CD4-positive, alpha-beta T cell (primary cell): ENCODE measurements at places on chromosomes 12 and 14.
A peak's percentile ranks its signal among the peaks of the same experiment; 100 is the strongest.

GRCh38 chr14:77862154-77862786, 62.4 kb downstream of the ADCK1 start:
- peak; percentile 73 for DNase-seq

DNA sequence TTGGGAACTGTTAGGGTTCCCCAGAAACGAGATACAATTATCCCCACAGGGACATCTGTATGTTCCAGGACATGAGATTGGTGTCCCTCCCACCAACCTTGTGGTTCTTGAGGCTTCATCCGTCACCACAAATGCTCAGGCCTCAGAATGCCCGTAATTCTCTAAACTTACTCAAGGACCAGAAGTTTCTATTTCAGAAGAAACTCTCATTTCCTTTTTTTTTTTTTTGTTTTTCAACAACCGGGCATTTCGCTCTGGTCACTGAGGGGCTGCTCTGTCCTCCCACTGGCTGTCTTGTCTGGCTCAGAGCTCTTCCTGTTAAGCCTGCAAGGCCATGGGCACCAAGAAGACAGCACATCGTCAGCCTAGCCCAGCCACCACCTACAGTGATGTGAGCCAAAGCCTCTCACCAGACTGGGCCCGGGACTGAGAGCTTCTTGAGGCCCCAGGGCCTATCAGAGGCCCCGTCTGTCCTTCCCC, 36.2 kb downstream of the VDR start:
- DNase-seq: no peak

GRCh38 chr14:32426586-32427388, 97.7 kb downstream of the AKAP6 start:
- DNase-seq: no peak

- DNase-seq: peak; percentile 63
Observed at GRCh38 chr14:96275177-96276112, 19.4 kb downstream of the BDKRB1 start.

DNA sequence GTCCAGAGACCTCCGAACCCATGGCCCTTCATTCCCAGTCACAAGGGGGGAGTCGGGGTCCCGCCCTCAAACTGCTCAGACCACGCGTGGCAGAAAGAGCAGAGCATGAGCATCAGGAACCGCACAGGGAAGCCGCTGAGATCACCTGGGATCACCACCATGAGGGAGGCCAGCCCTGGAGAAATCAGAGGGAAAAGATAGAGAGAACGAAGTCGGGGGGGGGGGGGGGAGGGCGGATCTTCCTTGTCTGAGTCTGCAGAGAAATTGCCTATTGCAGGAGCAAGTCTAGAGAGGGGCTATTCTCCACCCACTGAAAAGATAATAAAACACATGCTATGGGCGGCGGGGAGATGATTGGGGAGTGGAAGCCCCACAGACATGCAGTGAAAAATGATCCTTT, 884 bp upstream of the TMEM132C start:
- no peak for DNase-seq

GRCh38 chr12:91422127-91422526, 239.5 kb upstream of the DCN start:
- no peak for DNase-seq

- DNase-seq: no peak
Observed at GRCh38 chr14:71190770-71191374, 283.6 kb downstream of the PCNX1 start.

GRCh38 chr12:131766382-131767107, 55.7 kb downstream of the SFSWAP start:
- DNase-seq: no peak

DNA sequence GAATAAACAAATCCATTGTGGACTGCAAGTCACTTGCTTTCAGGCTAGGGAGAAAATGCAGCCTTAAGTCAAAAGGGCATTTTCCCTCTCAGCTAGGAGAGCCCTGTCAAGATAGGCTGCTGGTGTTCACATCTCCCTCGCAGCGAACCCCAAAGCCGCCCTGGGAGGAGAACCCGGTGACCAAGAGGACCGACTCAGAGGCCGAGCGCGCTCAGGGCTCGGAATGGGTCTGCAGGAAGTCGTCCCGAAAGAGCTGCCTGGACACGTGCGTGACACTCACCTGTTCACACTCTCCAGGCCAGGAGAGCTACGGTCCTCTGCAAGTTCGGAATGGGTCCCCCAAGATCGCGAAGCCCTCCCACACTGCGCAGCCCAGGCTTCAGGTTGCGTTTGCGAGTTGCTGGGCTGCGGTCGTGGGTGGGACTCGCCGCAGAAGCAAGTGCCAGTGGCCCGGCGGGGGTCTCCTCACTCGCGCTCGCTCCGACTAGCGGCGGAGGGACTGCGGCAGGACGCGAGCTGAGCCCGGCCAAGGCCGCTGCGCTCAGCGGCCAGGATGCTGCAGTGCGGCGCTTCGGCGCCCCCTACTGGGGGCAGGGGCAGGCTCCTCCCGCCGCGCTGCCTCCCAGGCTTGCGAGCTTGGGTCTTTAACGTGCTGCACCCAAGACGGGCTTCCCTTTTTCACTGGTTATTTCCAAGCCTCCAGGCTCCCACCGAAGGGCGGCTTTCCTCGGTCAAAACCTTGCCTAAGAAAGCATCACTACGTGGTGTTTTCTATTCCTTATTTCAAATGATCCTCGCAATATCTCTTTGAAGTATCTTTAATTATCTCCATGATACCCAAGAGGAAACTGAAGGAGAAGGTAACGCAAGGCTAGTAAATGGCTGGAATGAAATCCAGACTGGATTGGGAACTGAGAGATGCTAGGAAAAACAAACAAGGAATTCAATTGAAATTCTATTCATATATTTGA, at the start of gene RERG:
RERG (minus strand) TSS at position 503 of the 971 bp plus-strand sequence. CDS start 3,928 bp downstream, outside the sequence.
- peak; percentile 68 for DNase-seq

DNA sequence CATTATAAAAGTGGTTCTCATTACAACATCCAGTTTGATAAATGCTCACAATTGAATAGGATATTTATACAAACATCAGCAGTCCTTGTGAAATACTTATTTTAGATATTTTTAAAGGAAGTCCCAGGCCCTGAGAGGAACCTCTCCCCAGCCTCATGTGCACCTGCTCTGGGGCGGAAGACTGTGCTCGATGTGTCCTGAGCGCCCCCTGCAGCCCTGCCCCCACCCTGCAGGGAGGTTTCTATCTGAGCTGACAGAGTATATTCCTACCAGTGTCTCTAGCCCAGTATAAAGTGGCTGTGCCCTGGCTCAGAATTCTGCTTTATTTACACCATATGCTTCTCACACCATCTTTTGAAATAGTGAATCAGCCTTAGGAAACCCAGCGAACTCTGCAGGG, 1349.1 kb downstream of the TMEM121 start:
- no peak for DNase-seq

DNA sequence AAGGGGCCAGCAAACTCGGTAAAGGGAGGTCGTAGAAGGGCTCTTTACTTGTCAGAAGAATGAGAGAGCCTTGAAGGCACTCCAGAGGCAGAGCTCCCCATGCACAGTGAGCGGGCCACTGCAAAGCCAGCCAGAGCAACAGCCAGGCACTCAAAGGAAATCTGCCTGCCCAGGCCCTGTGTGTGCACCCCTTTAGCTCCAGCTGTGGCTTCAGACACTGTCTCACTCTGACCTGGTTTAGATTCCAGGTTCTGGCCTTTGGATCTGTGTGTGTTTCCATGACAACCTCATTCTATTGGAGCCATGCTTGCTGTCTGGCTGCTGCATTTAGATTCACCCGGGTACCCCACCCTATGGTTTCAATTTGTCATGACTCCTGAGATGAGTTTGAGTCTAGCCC, 170.3 kb downstream of the CAPZA3 start:
- no peak for DNase-seq

DNA sequence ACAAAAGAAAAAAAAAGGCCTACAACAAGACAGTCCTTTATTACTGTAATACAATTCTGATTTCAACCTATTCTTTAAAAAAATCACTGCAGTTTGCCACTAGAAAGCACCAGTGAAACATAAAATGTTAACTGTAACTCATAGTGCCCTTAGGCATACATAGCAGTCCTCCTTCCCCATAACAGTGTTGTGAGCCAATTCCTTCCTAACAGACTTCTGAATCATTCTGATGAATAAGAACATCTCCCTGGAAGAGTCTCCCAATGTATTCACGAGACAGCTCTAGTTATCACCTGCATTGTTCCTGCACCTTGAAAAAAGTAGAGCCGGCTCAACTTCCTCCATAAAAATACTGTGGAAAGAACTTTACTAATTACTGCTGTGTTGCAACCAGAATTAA, 213.6 kb upstream of the FSCB start:
- no peak for DNase-seq

- DNase-seq: no peak
Observed at GRCh38 chr12:106953352-106954250, 2.1 kb upstream of the TMEM263 start.

DNA sequence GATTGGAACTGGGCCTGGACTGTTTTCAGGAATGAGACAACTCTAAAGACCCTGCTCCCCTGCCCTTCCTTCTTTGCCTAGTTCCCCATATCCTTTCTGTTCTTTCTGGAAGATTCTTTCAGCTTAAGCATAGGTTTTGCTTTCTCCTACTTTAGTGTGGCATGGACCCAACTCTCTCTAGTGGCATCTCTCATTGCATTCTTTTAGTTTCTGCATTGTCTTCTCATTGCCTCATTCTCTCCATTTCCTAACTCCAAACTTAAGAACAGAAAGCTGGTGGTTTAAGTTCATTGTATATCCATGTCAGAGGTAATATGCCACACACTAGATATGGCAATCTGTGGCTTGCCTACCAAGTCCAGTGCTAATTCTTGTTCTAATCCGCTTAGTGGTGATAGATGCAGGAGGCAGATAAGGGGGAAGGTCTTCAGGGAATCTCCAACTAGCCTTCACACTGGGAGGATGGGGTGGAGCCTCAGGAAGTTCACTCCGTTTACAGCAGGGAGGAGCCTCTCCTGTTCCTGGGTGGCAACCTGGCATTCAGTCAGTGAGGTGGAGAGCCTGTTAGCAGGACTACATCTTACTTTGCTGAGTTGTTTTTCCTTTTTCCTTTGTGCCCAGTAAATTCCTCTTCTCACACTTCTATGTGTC, 165.1 kb upstream of the LMNTD1 start:
- no peak for DNase-seq

DNA sequence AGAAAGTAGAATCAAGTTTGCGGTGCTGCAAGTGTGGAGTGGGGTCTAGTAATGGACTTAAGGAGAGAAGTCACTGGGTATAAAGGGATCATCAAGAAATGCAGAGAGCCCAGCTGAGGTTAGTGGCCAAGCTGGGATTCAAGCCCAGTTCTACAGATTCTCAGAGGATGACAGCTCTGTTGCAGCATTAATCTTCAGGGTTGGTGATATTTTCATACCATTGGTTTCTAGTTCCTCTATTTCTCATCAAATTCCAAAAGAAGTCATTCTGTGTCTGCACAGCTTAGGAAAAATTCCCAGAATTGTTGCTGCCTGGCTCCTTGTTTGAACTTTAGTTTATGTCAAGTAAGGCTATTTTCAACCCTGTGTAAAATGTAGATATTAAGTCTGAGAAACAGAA, 169.5 kb upstream of the NTF3 start:
- DNase-seq: no peak

GRCh38 chr12:106757623-106758348, 16.7 kb upstream of the RIC8B start:
- DNase-seq: no peak

DNA sequence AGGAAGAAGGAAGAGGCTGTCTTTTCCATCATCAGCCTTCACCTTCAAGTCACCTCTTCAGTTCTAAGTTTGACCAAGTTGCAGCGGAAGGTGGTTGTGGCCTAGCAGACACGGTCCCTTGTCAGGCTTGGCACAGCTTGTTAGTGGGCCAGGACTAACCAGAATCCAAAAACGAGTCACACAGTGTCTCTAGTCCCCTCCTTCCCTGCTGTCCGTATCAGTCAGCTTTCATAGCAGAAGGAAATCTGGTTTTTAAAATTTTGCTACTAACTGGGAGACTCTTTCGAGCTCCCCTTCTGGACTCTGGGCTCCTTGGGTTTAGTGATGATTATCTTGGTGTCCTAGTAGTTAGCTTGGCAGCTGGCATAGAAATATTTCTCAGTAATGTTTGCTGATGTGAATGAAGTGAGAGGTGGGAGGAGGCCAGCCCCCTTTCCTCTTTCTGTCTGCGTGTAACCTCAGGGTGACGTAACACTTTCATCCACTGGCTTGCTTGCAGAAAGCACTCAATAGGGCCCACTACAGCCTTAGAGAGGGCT, 3.8 kb downstream of the ETV6 start:
- DNase-seq: peak; percentile 8

DNA sequence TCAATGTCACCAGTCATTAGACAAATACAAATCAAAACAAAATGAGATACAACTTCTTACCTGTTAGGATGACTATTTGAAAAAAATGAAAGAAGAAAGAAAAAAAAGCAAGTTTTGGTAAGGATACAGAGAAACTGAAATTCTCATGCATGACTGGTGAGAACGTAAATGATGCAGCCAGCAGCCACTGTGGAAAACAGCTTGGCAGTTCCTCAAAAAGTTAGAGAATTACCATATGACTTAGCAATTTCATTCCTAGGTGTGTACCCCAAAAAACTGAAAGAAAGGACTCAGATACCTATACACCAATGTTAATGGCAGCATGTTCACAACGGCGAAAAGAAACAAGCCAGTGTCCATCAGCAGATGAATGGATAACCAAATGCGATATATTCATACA, 26.6 kb downstream of the NINJ2 start:
- DNase-seq: no peak

GRCh38 chr12:26799741-26800140, 33.3 kb downstream of the ITPR2 start:
- no peak for DNase-seq

GRCh38 chr12:44689587-44689986, 186.5 kb downstream of the NELL2 start:
- DNase-seq: no peak

GRCh38 chr12:104374806-104375205, 71.3 kb downstream of the EID3 start:
- DNase-seq: no peak

- peak; percentile 21 for DNase-seq
Observed at GRCh38 chr14:73295198-73295796, 58.0 kb downstream of the PAPLN start.

- no peak for DNase-seq
Observed at GRCh38 chr12:80419644-80420043, 24.4 kb upstream of the PTPRQ start.

DNA sequence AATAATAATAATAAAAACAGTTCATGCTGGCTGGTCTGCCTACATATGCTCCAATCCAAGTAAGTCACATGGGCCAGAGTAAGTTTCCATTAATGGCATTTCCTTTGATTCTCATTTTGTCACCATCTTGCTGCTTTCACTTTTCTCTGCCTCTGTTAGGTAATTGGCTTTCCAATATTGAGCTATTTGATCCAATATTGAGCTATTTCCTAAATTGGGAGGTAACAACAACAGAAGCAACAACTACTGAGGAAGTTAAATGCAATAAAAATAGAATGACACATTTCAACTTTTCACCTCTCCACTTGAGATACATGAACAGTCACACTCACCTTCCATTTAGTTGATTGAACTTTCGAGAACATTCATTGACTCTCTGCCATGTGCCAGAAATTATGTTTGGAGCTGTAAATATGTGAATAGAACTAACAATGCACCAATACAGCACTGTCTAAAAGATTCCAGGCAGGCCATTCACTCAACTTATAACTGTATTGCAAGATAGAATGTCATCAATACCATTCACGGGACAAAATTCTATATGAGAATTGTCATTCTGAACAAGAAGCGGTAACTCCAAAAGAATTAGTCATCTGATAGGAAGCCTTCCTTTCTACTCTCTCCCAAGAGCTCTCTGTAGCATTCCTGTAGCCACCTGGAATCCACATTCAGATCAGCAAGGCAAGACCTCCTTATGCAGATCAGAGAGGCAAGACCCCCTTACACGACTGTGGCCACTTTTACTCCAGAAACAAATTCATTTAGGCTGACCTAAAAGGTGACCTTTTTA, 136.4 kb downstream of the PHLDA1 start:
- no peak for DNase-seq

GRCh38 chr12:32702946-32703345, 23.8 kb downstream of the DNM1L start:
- DNase-seq: no peak

GRCh38 chr12:5921966-5922899, 22.8 kb downstream of the ANO2 start:
- DNase-seq: no peak
